CD4-positive, alpha-beta T cell treated with Interleukin-10 for 1 hour (primary cell): ENCODE measurements at places on chromosomes 11 and 22.

- no peak for DNase-seq
Observed at GRCh38 chr22:23938328-23939016, 22.5 kb downstream of the GSTT2B start.

DNA sequence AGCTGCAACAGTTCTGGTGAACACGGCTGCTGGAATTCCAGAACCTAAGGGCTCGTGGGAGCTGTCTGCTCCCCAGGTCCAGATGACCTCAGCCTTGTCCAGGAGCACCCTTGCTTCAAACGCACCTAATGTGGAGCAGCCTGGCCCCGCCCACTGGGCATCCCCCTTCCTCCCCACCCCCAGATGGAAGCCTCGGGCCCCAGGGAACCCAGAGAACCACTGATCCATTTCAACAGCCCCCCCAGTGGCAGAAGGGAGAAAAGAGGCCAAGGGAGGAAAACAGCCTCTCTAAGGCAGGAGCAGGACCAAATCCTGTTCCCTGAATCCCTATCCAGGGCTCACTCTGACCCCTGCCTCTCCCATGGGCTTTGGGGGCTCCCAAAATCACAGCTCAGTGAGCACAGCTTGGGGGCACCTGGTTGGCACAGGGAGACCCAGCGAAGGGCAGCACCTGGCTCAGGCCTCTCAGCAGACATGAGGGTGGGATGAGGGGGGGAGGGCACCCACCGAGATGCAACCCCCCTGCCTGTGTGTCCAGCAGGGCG is 1.2 kb downstream of the CYTH4 start:
- peak; percentile 65 for DNase-seq

DNA sequence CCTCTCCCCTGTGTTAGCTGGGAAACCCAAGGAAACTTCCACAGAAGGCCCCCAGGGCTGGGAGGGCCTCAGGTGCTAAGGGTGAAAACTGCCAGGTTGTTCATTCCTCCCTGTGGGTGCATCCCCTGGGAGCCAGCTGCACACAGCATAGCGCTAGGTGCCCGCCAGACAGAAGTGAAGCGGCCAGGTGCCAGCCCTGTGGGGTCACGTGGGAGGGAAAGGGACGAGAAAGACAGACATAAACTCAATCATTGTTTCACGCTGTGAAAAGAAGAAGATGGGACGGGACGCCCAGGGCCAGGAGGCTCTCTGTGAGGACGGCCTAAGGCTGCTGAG is 31.6 kb upstream of the HMOX1 start:
- DNase-seq: no peak

GRCh38 chr22:43532301-43533155 is 120.7 kb downstream of the MPPED1 start:
- no peak for DNase-seq

DNA sequence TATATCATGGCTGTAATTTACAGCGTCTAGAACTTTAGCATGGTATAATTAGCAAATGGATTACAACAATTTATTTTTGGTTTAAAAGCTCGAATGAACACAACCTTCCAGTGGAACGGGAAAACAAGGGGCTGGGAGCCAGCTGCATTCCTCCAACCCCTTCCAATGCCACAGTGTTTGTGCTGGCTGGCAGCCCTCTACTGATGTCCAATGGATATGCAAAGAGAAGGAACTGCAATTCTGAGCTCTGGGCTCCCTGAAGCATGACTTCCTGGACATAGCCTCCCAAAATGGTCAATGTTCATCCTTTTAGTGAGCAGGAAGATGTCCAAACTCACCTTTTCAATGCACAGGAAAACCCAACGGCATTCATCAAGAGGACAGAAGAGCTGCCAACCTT is 288.3 kb downstream of the TENM4 start:
- DNase-seq: no peak

DNA sequence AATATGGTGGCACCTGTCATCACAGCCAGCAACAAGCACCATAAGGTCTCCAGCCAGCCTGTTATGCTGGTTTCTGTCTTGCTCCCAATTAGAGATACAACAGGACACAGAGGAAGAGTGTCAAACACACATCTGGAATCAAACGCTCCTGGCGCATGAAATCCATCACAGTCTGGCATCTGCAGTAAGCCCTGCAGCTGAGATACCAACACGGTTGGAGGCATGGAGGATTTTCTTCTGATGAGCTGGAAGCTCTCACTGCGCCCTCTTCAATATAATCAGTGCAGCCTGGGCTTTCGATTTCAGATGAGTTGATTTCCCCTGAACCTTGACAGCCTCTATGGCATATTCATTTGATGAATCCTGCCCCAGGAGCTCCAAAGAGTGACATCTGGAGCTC is 27.8 kb upstream of the CARS1 start:
- no peak for DNase-seq

DNA sequence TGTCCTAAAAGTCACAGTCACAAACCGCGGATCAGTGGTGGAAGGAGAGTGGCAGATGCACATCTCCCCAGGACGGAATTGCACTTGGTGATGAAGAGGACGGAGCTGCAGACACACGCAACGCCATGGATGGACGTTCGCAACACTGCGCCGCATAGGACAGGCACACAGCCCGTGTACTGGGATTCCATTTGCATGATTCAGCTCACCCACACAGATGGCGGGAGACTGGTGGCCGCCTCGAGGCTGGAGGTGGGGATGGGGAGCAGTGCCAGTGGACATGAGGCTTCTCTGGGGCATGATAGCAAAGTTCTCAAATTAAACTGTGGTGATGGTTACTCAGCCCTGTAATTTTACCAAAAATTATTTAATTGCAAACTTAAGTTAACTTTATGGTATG is 37.4 kb downstream of the DUSP8 start:
- no peak for DNase-seq

GRCh38 chr11:1163911-1164735 is 6.4 kb downstream of the MUC5AC start:
- no peak for DNase-seq

- no peak for DNase-seq
Observed at GRCh38 chr11:79314906-79315689, 125.7 kb downstream of the TENM4 start.

DNA sequence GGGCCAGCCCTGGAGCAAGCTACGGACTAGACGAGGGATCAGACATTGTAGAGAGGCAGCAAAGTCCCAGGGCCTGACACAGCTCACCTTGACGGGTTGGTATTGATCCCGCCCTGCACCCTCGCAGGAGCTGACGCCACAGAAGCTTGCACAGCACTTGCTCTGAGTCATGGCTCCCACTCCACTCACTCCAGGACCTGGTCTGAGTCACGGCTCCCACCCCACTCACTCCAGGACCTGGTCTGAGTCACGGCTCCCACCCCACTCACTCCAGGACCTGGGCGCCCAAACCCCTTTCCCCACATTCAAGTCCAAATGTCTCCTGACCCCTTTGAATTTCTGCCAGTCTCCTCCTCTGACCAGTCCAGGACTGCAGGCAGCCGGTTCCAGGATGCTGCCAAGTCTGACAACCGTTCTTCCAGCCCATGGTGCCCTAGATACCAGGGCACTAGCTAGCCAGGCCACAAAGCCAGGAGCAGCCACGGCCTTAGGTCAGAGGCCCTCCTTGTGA is 6.0 kb upstream of the PNPLA5 start:
- DNase-seq: no peak

DNA sequence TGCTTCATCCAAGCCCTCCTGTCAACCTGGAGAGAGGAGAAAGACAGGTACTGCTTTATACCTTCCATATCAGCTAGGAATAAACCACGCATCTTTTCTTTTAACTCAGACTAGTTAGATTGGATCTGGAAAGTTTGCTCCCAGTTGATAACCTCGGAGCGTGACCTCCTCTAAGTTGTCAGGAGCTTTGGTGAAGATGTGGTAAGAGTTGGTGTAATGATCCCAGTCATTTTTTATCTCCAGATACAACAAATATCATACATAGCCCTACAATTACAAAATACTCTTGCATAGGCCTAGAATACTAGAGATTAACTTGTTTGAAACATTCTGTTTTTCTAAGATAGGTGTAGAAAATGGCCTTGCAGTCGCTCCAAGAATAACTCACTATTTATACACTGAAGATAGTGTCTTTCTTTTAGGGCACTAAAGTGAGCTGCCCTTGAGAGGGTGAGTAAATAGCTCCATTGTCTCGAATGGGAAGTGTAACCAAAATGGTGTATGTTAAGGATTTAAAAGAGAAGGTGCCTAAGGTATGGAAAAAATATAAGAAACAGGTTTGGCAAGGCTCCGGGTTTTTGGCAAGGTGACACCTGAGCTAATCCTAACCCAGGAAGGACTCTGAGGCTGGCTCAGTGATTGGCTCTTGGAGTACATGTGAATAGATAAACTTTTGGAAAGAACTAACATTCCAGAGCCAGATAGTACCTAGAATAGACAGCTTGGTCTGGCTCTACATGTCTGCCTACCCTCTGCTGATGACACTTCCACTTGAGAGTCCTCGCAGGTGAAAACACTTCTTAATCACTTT is 59.4 kb downstream of the GLYATL1 start:
- no peak for DNase-seq

DNA sequence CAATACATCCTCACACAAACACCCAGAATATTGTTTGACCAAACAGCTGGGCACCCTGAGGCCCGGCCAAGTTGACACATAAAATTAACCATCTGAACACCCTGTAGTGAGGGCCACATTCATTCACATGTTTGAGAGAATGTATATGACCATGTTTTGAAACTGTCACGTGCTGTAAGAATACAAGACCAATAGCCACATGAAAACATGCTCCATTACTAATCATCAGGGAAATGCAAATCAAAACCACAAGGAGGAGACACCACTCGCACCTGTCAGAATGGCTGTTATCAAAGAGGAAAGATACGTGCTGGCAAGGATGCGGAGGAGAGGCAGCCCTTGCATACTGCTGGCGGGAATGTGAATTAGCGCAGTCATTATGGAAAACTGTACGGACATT is 38.3 kb upstream of the IGSF9B start:
- no peak for DNase-seq

DNA sequence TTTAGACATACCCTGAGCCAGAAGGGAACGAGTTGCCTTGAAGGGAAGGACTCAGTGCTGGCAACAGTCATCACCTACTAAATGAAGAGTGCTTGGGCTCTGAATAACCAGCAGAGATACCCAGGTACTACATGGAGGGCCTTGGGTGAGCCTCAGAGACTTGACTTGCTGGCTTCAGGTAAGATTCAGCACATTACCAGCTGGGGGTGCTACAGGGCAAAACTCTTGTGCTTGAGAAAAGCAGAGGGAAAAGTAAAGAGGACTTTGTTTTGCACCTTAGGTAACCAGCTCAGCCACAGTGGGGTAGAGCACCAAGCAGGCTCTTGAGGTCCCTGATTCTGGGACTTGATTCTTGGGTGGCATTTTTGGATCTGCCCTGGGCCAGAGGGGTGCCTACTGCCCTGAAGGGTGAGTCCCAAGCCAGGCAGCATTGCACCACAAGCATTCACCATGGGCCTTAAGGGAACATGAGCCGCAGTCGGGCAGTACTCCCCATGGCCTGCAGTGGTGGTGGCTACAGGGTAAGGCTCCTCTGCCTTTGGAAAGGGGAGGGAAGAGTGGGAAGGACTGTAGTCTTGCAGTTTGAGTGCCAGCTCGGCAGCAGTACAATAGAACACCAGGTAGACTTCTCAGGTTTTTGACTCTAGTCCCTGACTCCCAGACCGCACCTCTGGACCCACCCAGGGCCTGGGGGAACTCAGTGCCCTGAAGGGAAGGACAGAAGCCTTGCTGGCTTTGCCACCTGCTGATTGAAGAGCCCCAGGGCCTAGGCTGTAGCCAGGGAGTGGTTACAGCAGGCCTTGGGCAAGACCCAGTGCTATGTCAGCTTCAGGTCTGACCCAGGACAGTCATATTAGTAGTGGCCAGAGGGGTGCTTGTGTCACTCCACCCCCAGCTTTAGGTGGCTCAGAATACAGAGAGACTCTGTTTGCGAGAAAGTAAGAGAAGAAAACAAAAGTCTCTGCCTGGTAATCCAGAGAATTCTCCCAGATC is 22.7 kb upstream of the PLEKHA7 start:
- no peak for DNase-seq

GRCh38 chr22:34851918-34852662 is 213.9 kb upstream of the ISX start:
- DNase-seq: no peak

DNA sequence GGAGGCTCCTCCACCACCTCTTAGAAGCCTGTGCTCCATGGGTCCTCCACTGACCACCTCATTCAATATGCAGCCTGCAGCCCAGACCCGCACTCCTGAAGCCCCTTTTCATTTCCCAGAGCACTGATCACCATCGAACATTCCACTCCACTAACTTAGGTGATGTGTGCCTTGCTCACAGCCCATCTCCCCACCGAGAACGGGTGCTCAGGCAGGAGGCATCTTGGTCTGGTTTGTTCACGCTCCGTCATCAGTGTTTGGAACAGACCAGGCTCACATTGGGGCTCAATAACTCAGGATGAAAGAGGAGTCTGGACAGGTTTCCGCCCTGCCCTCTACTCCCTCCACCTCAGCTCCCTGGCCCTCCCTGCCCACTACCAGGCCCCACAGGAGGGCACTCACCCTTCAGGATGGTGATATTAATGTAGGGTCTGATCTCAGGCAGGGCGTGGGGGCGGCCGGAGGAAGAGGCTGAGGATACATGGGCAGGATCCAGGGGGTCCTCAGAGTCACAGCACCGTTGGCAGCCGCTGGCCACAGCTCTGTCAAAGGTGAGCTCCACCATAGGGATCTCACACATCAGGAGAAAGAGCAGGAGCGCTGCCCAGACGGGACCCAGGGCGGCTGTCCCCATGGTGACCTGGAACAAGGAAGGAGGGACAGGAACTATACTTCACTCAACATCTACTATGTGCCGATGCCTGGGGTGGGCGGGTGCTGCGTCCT is 3.1 kb downstream of the C1QTNF6 start:
- no peak for DNase-seq

DNA sequence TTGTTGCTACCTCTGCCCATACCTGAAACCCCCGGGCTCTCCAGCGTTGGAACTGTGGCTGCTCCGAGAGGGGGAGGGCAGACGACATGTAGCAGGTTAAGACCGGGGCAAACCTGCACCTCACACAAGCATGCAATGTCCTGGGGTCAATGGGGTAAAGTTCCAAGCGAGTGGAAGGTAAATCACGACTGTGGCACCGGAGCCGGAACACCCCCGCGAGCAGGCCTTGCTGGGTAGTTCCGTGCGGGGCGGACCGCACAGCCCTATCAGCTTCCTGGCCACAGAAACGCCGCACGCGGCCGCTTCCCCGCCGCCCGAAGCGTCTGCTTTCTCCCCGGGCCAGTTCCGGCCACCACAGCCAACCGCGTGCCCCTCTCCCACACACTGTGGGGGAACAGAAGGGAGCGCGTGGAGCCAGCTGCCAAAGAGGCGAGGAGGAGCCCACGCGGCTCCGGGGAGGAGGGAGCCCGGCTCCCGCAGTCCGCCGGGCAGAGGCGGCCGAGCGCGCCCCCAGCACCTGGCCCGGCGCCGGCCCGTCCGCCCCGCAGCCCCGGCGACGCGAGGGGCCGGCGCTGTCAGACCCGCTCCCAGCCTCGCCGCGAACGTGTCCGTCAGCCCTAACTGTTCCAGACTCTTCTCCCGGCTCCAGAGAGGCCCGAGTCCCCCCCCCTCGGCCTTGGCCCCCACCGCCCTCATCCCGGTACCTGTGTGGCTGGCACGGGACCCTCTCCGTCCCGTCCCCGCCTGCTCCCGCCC is 1.6 kb downstream of the SPTBN2 start:
- peak; percentile 17 for DNase-seq
